ENCODE measurements at places on chromosomes 16 and 17. TPM values are rescaled to one million over a fixed set of nuclear protein-coding genes. Genes with fewer than 3 reads are reported as not detected.

The USH1G gene
- total RNA-seq: not detected

The ZSCAN10 gene
- total RNA-seq: not detected

- H3K4me3 ChIP-seq: no peak overlapping the region
- no peak for DNase-seq
- H3K27me3 ChIP-seq: no peaks in the 10 kb centered on the region
- peaks cover 6% of the 10 kb centered on the region for H3K4me1 ChIP-seq
Measured at GRCh38 chr17:39092692-39093230, 58.7 kb downstream of the PLXDC1 start.

- H3K4me3 ChIP-seq: no peak overlapping the region
- H3K36me3 ChIP-seq: no peaks in the 10 kb centered on the region
- H3K27me3 ChIP-seq: no peaks in the 10 kb centered on the region
- H3K27ac ChIP-seq: no peak overlapping the region
Measured at GRCh38 chr16:54346041-54346440, 59.5 kb upstream of the IRX3 start.

- no peak for DNase-seq
- no peaks in the 10 kb centered on the region for H3K36me3 ChIP-seq
- H3K27me3 ChIP-seq: no peaks in the 10 kb centered on the region
- H3K4me3 ChIP-seq: peak within 1 kb of the TSS; percentile 33
- no peak within 1 kb of the TSS for H3K27ac ChIP-seq
- no peaks in the 10 kb centered on the region for H3K4me1 ChIP-seq
Measured at GRCh38 chr16:2857451-2858244, at the start of gene PRSS22. Gene PRSS22, minus strand, starts transcription at chr16:2858170. Its CDS starts 66 bp downstream, at chr16:2858104.

- peak overlapping the region; percentile 72 for H3K4me3 ChIP-seq
- H3K4me1 ChIP-seq: peaks cover 19% of the 10 kb centered on the region
- DNase-seq: no peak
- H3K27ac ChIP-seq: peak overlapping the region; percentile 2
Measured at GRCh38 chr17:58756246-58757161, 850 bp downstream of the PPM1E start.

- peak overlapping the region; percentile 75 for H3K4me3 ChIP-seq
- peaks cover 9% of the 10 kb centered on the region for H3K36me3 ChIP-seq
- no peak for DNase-seq
- H3K4me1 ChIP-seq: peaks cover 30% of the 10 kb centered on the region
- peak overlapping the region; percentile 92 for H3K27ac ChIP-seq
Measured at GRCh38 chr16:29806641-29807425, 504 bp downstream of the MAZ start.
